ENCODE measurements at places on chromosomes 13 and 19.

GRCh38 chr19:8252922-8253589 is 43.9 kb downstream of the CERS4 start:
- peak; percentile 89 for DNase-seq

GRCh38 chr19:31658993-31659896 is 310.0 kb upstream of the TSHZ3 start:
- DNase-seq: no peak

DNA sequence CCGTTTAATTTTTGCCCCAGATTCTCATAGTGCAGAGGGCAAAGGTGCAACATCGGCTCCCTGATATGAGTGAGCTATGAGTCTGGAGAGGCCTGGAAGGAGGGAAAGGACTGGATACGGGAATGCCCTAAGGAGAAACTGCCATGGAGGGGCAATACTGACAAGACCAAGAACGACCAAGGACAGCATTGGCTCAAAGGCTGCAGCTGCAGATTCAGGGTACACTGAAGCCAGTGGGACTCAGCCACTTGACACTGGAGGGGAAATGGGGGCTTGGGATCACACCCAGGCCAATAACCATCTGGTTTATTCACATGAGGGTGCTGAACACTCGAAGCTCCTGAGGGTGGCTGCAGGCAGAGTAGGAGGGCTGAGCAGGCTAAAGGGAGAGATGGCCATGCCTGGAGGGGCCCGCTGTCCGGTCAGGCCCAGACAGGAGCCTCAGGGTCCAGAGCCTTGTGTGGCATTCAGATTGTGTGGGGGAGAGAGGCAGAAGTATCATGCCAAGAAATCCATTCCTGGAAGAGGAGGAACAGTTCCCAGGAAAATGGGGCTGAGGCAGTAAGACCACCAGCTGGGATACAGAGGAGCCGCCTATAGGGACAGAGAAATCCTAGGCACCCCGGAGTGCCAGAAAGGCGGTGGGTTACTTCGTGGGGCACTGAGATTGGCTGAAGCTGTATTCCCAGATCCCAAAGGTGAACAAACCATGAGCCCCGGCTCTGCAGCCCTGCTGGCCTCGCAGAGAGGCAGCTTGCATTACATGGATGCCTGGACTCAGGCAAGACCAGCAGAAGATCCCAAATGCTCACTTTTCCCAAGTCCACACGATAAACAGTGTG is 20.7 kb downstream of the COL4A1 start:
- DNase-seq: peak; percentile 47

GRCh38 chr13:79901336-79901735 is 420.4 kb downstream of the NDFIP2 start:
- DNase-seq: no peak

- DNase-seq: peak; percentile 81
These were observed 29.2 kb downstream of the PIP5K1C start for GRCh38 chr19:3670796-3671679.

- no peak for DNase-seq
These were observed 681 bp downstream of the SLC5A5 start for GRCh38 chr19:17872251-17873001.

DNA sequence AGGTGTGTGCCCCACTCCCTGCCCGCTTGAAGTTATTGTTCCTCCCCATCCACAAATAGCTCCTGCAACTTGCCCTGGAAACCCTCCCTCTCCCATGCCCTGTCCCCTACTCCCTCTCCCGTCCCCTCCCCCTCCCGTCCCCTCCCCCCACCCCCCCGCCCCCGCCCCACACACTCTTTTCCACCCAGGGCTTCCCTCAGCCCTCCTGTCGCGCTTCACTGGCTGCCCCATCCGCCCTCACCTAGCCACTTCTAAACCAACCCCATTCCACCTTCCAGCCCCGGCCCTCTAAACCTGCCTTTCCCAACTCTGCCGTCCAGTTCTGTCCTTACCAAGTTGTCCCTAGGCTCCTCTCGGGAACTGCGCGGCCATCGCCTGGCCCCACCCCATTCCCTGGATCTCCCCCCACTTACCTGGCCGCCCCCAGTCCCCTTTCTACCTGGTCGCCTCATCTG is 993 bp downstream of the RGL3 start:
- no peak for DNase-seq

All from left forelimb (tissue), 1 donor.